Cortex of kidney (tissue), 1 donor: ENCODE measurements at places on chromosomes 6 and 20.

DNA sequence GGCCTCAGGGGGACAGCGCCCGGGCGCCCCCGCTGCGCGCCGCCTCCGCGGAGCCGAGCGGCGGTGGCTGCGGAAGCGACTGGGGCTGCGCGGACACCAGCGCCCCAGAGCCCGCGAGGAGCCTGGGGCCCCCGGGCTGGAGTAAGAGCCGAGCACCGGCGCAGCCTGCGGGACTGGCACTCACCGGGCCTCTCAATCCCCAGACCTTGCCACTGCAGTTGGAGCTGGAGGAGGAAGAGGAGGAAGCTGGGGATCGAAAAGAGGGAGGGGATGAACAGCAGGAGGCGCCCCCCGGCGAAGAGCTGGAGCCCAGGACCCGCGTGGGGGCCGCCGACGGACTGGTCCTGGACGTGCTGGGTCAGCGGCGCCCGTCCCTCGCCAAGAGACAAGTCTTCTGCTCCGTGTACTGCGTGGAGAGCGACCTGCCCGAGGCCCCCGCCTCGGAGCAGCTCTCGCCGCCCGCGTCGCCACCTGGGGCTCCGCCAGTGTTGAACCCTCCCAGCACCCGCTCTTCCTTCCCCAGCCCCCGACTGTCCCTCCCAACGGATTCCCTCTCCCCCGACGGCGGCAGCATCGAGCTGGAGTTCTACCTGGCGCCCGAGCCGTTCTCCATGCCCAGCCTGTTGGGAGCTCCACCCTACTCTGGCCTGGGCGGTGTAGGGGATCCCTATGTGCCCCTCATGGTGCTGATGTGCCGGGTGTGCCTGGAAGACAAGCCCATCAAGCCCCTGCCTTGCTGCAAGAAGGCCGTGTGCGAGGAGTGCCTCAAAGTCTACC lies 590 bp downstream of the RNF217 start:
- no peak for DNase-seq

DNA sequence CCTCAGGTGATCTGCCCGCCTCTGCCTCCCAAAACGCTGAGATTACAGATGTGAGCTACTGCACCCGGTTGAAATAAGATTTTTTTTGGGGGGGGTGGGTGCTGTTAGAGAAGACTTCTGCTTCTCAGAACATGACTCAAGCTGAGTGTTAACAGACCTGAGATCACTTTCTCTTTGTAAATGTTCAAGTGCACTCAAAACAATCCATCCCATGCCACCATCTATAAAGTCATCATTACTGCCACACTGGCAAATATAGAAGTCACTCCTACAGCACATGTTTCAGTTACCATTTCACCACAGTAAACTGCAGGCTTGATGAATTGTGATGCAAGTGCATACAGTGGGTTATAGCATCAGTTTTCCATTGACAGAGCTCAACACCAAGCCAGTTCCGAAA lies 9.0 kb downstream of the VPS16 start:
- no peak for DNase-seq

DNA sequence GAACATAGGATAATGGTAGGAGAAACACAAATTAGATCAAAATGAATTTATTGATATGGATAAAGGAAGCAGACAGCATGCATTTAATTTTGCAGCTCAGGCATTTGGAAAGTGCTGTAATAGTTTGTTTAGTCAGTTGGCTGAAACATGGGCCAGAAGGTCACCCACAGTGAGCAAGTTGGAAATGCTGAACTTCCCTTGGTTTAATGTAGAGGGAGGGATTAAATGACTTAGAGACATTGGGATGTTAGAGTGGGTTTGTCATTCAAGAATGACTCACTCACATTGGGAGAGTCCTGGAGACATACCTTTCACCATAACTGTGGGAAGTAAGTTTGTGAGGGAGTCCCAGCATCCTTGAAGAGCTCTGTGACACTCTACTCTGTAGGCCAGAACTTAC lies 231.5 kb upstream of the PLCB4 start:
- no peak for DNase-seq

- no peak for DNase-seq
Observed at GRCh38 chr20:36318166-36318565, 12.0 kb downstream of the DLGAP4 start.

DNA sequence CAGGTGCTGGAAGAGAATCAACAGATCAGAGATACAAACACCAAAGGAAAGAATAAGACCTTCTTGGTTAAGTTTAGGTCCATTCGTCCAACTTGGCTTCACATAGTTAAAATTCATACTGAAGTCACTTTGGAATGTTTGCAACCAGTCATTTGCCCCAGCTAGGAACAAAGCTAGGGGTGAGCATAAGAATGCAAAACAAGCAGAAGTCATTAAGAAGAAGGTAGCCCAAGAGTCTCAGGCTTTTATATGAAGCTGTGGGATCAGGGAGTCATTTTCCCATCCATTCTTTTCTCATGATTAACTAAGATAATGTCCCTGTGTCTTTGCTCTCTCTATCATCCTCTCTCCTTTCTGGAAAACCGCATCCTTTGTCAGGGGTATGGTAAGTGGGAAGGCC lies 51.5 kb upstream of the TMEM170B start:
- no peak for DNase-seq

GRCh38 chr20:12262747-12263146 lies 345.1 kb downstream of the BTBD3 start:
- no peak for DNase-seq

DNA sequence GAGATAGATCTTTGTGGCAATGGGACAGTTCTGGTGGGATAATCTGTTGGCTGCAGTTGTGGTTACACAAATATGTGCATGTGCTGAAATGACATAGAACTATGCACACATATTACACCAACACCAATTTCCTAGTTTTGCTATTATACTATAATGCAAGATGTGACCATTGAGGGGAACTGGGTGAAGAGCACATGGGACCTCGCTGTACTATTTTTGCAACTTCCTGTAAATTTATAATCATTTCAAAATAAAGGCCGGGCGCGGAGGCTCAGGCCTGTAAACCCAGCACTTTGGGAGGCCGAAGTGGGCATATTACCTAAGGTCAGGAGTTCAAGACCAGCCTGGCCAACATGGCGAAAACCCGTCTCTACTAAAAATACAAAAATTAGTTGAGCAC lies 8.7 kb downstream of the ARMC12 start:
- no peak for DNase-seq

GRCh38 chr6:26029857-26030653 lies 57.2 kb upstream of the HFE start:
- no peak for DNase-seq

- no peak for DNase-seq
Observed at GRCh38 chr6:77089776-77090175, 373.5 kb downstream of the HTR1B start.

- DNase-seq: no peak
Observed at GRCh38 chr6:45668705-45669104, 291.0 kb upstream of the SUPT3H start.
